Pulmonary artery endothelial cell (primary cell): ENCODE measurements at places on chromosomes 13 and 19. TPM values are rescaled to one million over a fixed set of nuclear protein-coding genes. Genes with fewer than 3 reads are reported as not detected.

DNA sequence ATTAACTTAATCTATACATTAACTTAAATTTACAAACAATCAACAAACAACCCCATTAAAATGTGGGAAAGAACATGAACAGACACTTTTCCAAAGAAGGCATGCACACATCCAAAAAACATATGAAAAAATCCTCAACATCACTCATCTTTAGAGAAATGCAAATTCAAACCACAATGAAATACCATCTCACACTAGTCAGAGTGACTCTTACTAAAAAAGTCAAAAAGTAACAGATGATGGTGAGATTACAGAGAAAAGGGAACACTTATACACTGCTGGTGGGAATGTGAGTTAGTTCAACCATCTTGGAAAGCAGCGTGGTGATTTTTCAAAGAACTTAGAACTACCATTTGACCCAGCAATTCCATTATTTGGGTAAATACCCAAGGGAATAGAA, 759.2 kb upstream of the SLITRK1 start:
- no peak for DNase-seq

Gene CEACAM7
- total RNA-seq, result not detected in 2 replicates

- no peak for DNase-seq
These were observed 186.4 kb upstream of the KL start for GRCh38 chr13:32829676-32830335.

DNA sequence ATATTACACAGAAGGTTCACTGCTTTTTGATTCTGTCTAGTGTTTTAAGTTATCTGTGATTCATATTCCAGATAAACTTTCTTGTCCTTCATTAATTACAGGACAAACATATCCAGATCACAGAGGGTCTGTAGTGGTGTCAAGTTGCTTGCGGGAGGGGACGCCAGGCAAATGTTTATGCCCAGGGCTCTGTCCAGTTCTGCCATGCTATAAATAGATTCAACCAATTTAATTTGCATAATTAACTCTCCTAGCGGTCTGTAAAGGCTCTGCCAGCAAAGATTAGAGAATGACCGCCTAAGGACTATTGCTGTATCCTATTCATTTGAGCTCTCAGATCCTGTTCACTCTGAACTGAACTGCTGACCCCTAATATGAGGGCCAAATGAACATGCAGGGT, 59.7 kb upstream of the TRPC4 start:
- DNase-seq, result no peak

Gene CFAP97D2
- total RNA-seq, result not detected in 2 replicates

- DNase-seq, result no peak
These were observed 9.2 kb downstream of the ONECUT3 start for GRCh38 chr19:1762243-1763117.

- DNase-seq, result peak; percentile 48
These were observed 31.9 kb upstream of the FEM1A start for GRCh38 chr19:4759388-4760284.

GRCh38 chr19:5149932-5150901, 181.3 kb downstream of the KDM4B start:
- DNase-seq, result no peak

DNA sequence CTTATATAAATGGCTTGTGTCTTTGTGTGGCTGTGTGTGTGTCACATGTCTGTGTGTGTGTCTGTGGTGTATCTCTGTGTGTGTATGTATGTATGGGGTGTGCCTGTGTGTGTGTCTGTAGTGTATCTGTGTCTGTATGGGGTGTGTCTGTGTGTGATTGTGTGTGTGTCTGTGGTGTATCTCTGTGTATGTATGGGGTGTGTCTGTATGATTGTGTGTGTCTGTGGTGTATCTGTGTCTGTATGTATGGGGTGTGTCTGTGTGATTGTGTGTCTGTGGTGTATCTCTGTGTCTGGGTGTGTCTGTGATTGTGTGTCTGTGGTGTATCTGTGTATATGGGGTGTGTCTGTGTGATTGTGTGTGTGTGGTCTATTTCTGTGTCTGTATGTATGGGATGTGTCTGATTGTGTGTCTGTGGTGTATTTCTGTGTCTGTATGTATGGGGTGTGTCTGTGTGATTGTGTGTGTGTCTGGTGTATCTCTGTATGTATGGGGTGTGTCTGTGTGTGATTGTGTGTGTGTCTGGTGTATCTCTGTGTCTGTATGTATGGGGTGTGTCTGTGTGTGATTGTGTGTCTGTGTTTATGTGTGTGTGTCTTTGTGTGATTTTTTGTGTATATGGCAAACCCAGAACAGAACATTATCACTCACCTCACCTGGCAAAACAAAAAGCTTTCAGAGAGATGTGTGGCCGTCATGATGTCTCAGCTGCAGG, 56.1 kb upstream of the MCF2L start:
- no peak for DNase-seq

DNA sequence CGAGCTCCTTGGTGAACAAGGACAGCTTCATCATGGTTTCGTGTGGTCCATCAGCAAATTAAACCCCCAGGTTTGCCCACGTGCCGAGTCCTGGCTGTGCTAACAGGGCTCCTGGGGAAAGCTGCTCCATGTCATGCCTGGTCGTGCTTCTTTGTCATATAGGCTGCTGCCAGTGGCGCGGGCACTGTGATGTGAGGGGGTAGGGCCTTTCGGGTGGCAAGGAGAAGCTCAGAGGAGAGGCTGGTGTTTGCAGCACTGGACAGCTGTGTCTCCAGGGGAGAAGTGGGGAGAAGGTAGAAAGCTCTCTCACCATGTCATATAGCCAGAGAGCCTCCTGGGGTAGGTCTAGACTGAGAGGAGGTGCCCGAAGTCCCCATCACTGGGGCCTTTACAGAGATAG, 13.3 kb downstream of the VSTM2B start:
- no peak for DNase-seq

Gene MEX3D
- total RNA-seq, result 90.1 and 97.9 TPM in 2 replicates

Gene ADM5
- total RNA-seq, result 0.40 and 0.74 TPM in 2 replicates

DNA sequence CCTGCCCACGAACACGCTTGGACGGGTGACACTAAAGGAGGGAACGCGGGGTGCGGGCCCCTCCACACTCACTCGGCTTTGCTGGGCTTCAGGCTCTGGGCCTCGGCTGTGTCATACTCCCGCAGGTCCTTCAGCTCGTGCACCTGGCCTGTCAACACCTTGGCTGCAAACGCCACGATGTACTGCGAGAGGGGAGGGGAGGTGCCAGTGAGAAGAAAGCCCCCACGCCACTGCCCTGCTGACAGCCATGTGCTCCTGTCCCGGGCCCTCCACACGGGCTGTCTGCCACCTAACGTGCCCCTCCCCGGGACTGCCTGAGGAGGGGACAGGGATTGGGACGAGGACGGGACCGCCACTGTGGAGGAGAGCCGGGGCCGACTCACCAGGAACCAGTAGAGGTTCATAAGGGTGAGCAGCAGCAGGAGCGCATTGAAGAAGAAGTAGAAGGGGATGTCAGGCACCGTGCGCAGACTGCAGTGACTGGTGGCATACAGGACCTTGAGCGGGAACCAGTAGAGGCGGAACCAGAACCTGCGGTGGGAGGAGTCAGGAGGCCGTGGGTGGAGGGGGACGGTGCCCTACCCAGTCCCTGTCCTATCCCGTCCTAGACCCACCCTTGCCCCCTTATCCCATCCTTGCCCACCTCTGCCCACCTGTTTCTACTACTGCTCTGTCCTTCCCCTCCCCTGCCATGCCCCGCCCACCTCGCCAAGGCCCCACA, 16.9 kb downstream of the CERS1 start:
- DNase-seq, result no peak

DNA sequence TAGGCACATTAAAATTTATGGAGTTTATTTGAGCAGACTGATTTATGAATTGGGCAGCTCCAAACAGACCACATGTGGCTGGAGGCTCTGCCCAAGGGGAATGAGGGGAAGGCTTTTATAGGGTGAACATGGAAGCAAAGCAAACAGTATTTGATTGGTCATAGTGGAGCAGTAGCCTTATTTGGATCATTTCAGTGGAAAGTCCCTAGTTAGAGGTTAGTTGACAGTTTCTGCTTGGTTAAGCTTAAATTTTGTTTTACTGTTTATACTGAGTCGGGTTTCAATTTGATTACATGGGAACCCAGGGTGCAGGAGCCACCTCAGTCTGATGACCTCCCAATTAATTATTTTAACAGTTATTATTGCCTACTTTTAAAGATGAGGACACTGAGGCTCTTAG, 140.5 kb downstream of the NDFIP2 start:
- DNase-seq, result no peak

Gene ZNF737
- total RNA-seq, result 5.6 and 7.0 TPM in 2 replicates

DNA sequence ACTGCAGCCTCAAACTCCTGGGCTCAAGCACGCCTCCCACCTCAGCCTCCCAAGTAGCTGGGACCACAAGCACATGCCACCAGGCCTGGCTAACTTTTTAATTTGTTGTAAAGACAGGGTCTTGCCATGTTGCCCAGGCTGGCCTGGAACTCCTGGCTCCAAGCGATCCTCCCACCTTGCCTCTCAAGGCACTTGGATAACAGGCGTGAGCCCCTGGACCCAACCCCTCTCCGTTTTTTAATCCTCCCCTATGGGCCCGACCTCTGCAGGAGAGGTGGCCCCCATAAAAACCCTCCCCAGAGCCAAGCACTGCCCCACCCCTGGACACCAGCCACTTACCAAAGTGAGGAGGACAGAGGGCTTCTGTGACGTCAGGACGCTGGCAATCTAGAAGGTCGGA, 28.6 kb downstream of the PEPD start:
- no peak for DNase-seq

Gene GARIN5A
- not detected in 2 replicates for total RNA-seq

DNA sequence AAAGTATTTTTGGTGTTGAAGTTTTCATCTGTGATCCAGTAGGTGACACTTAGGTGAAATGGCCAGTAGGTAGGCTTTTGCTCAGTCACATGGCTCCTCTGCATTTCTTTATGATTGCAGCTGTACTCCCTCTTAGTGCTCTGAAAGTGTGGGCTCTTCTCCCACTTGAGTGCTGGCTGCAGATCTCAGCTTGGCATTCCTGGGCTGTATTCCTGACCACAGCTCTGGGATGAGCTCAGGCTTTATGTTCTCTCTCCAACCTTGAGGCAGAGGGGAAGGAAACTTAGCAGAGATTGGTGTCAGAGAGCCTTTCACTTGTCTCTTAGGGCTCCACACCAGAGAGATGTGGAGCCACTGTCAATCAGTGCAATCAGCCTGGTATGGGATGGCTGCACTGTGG, 254.3 kb downstream of the NDFIP2 start:
- no peak for DNase-seq

DNA sequence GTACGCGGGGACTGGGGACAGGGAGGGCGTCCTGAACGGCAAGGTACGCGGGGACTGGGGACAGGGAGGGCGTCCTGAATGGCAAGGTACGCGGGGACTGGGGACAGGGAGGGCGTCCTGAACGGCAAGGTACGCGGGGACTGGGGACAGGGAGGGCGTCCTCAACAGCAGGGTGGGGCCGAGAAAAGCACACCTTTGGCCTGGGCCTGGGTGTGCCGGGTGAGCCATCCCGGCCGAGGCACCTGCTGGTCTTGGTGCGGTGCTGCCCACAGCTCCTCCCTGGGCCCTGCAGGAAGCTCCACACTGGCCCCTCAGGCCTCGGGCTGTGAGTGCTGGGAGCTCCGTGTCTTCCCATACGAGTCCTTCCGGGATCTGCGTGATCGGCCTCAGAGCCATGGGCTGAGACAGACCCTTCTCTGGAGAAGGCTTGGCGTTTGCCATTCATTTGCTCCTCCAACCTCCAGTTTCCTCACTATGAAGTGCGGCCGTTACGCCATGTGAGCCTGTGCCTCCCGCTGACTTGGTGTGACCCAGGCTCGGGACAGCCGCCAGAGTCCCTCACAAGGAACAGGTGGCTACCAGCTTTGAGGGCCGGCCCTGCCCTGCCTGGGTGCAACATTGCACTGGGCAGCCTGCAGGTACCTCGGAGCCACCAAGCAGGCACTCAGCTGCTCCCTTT, 7.8 kb upstream of the ZNF554 start:
- no peak for DNase-seq

DNA sequence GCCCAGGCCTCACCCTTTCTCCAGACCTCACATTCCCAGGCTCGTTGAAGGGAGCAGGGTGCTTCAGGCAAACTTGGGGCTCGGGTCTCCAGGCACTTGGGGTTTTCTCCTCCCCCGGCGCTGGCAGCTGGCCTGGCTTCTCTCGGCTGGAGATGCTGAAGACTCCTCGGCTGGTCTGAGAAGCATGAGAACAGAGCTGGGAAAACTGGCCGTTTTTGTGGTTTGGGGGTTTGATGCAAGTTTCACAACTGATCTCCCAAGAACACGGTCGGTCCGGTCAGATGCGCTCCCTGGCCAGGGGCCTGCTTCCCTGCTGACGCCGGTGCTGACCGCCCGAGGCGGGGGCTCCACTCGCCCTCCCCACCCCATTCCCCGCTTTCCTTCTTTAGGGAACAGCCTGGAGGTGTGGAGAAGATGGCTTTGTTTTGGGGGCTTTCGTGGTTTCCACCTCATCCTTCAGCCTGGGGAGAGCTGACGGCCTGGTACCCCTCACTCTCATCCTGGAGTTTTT, 35.3 kb downstream of the CEBPA start:
- DNase-seq, result no peak

DNA sequence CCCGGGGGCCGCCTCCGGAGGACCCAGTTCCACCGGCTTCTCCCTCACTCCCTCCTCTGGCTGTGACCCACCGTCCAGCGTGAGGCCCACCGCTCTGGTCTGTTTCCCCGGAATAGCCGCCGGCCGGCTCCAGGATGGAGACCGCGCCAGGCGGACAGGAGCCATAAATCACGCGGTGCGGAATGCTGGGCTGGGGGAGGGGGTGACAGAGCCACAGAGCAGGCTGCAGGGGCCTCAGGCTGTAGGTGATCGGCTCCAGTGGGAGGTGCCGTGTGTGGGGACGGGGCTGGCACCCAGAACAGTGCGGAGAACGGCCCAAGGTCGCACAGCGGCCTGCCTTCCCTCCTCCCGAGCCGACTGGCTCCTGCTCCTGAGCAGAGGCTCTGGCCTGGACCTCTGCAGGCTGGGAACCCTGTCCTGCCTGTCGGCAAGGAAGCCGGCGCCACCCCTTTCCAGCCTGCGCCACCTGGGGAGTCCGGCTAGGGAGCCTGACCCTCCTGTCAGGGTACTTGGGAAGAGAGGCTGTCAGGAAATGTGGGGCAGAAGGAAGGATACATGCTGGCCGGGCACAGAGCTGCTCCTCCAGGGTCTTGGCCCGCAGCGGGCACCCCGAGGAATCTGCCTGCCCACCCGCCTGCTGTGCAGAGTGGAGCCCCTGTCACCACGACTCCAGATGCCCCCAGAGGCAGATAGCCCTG, 8.3 kb downstream of the PIAS4 start:
- DNase-seq, result no peak

Gene CDC42EP5
- total RNA-seq, result 30.2 and 35.7 TPM in 2 replicates

- DNase-seq, result peak; percentile 40
These were observed 407.8 kb downstream of the LIG4 start for GRCh38 chr13:107807306-107808073.

GRCh38 chr13:33454844-33455705, 169.5 kb upstream of the STARD13 start:
- DNase-seq, result no peak

Gene PGLYRP1
- not detected in 2 replicates for total RNA-seq
